ENCODE measurements at places on chromosomes 7 and 10. TPM values are rescaled to one million over a fixed set of nuclear protein-coding genes. Genes with fewer than 3 reads are reported as not detected.

The HOXA5 gene
- total RNA-seq = not detected

The SRRT gene
- 186 TPM for total RNA-seq

The SEMA3A gene
- total RNA-seq = 37.9 TPM

The LRRD1 gene
- not detected for total RNA-seq

DNA sequence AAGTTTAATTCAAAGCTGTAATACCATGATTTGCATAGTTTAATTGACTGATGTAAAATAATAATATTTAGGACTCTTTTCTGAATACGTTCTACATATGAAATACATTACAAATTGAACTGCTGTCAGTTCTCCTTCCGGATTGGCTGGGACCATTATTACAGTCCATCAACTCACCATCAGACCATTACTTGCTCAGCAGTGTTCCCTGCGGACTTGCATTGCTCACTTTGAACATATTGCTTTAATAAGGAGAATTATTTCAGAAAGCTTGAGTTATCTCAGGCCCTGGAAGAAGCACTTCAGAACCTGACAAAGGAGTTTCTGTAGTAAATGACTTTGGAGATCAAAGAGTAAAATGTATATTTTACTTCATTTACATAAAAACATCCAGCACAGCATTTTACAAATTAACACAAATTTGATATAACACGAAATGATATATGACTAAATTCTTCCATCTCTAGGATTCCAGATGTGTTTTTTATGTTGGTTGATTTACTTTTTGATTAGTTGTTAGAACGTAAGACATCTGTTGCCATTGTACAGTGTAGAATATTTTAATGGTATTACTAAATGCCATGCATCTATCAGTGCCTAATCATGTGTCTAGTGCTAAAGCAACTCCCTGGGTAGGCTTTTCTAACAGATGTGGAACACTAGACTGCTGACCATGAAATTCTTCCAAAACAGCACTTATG is 418.5 kb upstream of the SEMA3A start:
- DNase-seq = no peak

DNA sequence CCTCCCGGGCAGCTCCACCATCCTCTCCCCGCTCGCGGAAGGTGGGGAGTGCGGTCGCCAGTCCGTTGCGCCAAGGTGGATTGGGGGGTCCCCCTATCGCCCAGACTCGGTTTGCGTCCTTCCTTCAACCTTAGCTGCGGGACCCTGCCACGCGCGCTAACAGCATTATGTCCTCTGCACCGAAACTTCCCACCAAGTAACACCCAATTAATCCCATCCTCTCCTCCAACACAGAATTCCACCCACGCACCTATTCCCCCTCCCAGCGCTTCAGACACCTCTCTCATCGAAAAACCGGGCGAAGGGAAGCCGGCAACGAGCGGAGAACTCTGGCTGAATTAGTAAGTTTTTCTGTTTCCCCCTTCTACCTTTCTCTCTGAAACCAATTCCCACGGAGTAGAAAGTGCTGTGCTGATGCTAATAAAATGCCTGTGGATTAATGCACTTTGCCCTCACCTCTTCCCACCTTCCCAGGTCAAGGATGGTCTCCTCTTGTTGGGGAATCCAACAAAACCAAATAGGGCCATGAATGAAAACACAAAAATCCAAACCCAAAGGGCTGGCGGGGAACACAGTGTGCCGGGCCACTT is 947 bp downstream of the HOXA3 start:
- no peak for DNase-seq

DNA sequence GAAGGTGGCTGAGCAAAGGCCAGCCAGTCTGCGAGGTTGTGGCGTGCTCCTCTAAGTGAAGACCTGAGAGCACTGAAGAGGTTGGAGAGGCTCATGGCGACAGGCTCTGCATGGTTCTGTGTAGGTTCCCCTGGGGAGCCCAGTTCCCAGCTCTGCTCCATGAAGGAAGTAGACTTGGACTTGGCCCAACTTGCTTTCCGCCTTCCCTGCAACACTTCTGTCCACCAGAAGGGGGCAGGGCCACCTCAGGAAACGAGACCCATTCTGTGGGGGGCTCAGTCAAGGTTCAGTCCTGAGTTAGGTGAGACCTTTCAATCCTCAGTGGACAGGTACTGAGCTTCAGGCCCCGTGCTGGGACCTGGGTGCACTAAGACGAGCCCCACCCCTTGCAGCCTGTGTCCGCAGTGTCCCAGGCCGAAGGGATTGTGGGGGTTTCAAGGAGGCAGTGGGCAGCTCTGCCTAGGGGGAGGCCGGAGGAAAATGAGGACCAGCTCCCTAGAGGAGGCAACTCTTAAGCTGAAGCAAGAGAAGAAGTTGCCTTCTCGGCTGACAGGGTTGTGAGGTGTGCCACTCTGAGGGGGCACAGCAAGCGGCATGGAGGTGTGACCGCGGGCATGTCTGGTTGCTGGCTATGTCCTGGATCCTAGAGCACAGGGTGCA is 15.0 kb upstream of the PCBD1 start:
- peak; percentile 94 for DNase-seq

GRCh38 chr10:70579234-70580002 is 23.1 kb downstream of the PRF1 start:
- DNase-seq = no peak

Data from endodermal cell (in vitro differentiated cells).